ENCODE measurements at places on chromosomes 7 and 10. TPM values are rescaled to one million over a fixed set of nuclear protein-coding genes. Genes with fewer than 3 reads are reported as not detected.

Gene GTF2IRD2
- 37.2 TPM for total RNA-seq

Gene ANKRD7
- not detected for total RNA-seq

DNA sequence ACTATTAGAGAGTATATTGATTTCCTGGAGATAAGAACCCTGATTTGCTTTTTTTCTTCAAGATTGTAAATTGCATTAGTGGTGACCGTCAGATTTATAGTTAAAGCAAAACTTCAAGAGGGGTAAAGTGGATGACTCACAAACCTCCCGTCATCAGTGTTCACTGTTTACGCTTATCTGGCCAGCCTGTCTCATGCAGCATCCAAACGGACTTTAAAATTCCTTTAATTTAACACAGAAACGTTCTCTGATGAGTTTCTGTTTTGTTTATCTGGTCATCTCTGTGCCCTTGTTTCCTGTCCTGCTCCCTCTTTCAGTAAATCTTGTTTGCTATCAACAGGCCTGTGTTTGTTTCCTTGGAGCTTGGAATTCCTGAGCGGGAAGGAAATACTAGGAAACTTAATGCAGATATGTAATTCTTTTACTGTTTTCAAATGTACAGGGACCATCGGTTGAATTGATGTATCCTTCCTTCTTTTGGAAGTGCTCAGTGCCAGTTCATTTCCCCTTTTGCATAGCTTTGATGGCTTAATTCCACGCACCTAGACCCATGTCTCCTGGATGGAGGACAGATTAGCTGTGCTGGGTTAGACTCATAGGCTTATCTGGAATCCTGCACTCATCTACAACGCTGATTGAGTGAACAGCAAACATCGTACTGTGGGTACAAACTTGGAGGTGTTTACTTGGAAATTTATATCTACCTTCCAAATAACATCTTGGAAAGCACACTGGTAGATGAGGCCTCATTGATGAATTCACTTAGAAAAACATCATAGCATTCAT lies 21.3 kb downstream of the PTPRE start:
- no peak overlapping the region for H3K4me3 ChIP-seq
- no peak overlapping the region for H3K27ac ChIP-seq
- no peak for DNase-seq
- H3K36me3 ChIP-seq: no peaks in the 10 kb centered on the region
- H3K4me1 ChIP-seq: peaks cover 7% of the 10 kb centered on the region

GRCh38 chr10:80156216-80156615 lies 23.7 kb downstream of the PLAC9 start:
- H3K36me3 ChIP-seq: peaks cover 28% of the 10 kb centered on the region
- peak overlapping the region; percentile 89 for H3K27ac ChIP-seq
- no peak overlapping the region for H3K4me3 ChIP-seq
- no peak for DNase-seq
- no peaks in the 10 kb centered on the region for H3K27me3 ChIP-seq

Gene GATA3
- not detected for total RNA-seq

DNA sequence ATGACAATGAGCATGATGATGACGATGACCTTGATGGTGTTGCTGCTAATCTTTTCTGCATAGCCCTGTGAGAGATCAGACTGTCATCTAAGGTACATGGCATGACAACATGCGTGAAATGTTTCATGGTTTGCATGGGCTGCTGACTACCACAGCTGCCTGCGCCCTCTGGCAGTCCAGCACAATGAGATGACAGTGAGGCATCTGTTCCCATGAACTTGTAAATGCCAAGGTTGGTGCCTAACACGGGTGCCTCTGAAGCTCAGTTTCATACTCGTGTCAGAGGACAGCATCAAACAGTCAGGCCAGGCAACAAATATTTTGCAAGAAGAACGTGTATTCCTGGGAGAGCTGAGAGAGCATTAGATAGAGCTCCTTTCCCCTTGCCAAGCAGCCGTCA lies 122.0 kb upstream of the PRKCQ start:
- H3K4me3 ChIP-seq: no peak overlapping the region
- no peaks in the 10 kb centered on the region for H3K27me3 ChIP-seq
- no peak overlapping the region for H3K27ac ChIP-seq
- no peak for DNase-seq

DNA sequence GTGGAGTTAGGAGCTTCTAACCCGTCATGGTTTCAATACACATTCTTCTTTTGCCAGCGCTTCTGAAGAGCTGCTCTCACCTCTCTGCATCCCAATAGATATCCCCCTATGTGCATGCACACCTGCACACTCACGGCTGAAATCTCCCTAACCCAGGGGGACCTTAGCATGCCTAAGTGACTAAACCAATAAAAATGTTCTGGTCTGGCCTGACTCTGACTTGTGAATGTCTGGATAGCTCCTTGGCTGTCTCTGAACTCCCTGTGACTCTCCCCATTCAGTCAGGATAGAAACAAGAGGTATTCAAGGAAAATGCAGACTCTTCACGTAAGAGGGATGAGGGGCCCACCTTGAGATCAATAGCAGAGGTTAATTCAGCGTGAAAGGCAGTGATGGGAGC lies 22.4 kb downstream of the PRSS2 start:
- peaks cover 5% of the 10 kb centered on the region for H3K27me3 ChIP-seq
- H3K36me3 ChIP-seq: no peaks in the 10 kb centered on the region
- no peak for DNase-seq
- H3K4me3 ChIP-seq: no peak overlapping the region
- peaks cover 21% of the 10 kb centered on the region for H3K4me1 ChIP-seq

DNA sequence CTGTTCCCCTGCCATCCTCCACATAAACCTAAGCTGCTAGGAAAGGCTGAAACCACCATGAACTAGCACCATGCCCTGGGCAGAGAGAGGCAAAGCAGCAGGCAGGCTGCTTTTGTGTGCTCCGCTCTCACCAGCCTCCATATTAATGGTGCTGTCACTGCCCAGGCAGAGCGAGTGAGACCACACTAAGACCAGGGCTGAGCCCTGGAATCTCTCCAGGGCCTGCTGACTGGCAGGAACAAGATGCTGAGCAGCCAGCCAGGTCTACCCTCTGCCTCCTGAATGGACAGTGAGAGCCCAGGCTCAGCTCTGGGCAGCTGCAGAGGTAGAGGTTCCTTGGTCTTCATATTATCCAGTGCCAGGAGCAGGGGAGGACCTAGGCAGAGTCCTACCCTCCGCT lies 1.6 kb upstream of the CRHR2 start:
- no peak overlapping the region for H3K27ac ChIP-seq
- H3K4me1 ChIP-seq: peaks cover 10% of the 10 kb centered on the region
- no peak overlapping the region for H3K4me3 ChIP-seq

Gene NPFFR1
- total RNA-seq: 0.14 TPM

Gene DIP2C
- 36.8 TPM for total RNA-seq

Gene PLXDC2
- total RNA-seq: 155 TPM

Gene KIAA1549
- 0.95 TPM for total RNA-seq

Gene ANAPC16
- total RNA-seq: 46.7 TPM

DNA sequence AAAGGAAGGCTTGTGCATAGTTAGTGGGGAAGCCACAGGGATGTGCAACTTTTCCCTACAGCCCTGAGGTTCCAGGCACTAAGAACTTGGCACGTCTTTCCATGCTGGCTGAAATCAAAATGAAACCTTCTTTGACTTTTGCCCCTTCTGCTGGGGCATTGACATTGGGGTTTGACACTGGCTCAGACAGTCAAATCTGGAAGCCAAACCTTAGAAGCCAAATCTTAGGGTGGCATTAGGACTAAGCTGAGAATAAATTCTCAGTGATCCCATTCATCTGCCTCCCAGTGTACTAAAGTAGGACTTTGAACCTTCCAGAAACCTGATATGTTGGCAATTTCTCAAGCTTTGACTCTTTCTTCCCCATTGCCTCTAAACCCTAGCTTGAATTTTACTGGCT lies 31.3 kb upstream of the INSYN2A start:
- peaks cover 15% of the 10 kb centered on the region for H3K4me1 ChIP-seq
- no peaks in the 10 kb centered on the region for H3K27me3 ChIP-seq
- peak overlapping the region; percentile 56 for H3K27ac ChIP-seq
- peak overlapping the region; percentile 3 for H3K4me3 ChIP-seq
- no peaks in the 10 kb centered on the region for H3K36me3 ChIP-seq

DNA sequence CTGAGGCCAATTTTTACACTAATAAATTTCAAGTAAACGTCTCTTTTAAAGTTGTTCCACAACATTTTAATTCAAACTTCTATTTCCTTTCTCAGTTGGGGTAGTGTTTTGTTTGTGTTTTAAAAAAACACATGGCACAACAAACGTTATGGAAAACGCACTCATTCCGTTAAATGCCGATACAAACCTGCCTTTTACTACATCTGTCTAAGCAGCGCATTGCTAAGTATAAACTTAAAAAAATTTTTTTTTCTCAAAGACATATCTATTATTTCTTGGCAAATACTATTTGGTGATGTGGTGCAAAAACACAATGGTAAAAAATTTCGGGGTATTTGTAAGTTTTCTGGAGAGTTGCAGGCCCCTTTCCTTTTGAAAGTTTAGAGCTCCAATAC lies 1.4 kb downstream of the SKIDA1 start:
- H3K4me1 ChIP-seq: peaks cover 10% of the 10 kb centered on the region
- no peak for DNase-seq
- peak overlapping the region; percentile 93 for H3K27ac ChIP-seq
- peak overlapping the region; percentile 83 for H3K4me3 ChIP-seq
- H3K36me3 ChIP-seq: no peaks in the 10 kb centered on the region
- H3K27me3 ChIP-seq: no peaks in the 10 kb centered on the region

DNA sequence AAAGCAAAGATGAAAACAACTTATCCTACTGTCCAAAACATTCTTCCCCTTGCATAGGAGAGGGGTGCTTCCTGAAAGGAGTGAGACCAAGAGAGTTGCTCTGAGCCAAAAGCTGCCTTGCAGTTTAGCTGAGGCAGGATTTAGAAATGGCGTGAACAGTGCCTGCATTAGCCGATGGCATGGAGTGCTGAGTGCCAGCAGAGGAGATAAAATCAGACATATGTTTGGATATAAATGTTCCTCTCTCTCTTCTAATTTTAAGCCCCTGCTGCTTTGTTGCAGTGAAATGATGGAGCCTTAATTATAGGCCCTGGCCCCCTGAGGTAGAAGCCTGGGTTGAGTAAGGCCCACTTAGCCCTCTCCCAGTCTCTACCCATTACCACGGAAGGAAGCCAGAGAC lies 7.1 kb downstream of the LRRC4 start:
- H3K27ac ChIP-seq: no peak overlapping the region
- no peak overlapping the region for H3K4me3 ChIP-seq
- H3K36me3 ChIP-seq: peaks cover 11% of the 10 kb centered on the region
- no peaks in the 10 kb centered on the region for H3K27me3 ChIP-seq
- no peaks in the 10 kb centered on the region for H3K4me1 ChIP-seq

DNA sequence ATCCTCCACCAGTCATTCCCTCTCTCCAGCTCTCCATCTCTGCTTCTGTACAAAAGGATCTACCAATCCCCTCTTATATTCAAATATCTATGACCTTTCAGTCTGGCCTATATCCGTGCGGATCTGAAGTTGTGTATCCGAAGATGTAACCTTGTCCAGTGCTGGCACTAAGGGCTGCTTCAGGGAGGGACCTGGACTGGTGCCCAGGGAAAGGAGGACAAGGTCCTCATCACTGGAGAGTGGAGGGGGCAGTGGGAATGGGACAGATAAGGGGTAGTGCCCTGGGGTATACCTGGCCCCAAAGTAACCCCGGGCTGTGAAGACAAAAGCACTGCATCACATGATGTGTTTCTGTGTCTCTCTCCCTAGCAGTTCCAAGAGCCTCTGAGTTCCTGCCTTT lies 1.8 kb downstream of the TMEM225B start:
- H3K27me3 ChIP-seq: no peaks in the 10 kb centered on the region
- no peak overlapping the region for H3K27ac ChIP-seq
- no peak overlapping the region for H3K4me3 ChIP-seq
- no peak for DNase-seq

Gene ASB10
- not detected for total RNA-seq

- no peak for DNase-seq
- no peaks in the 10 kb centered on the region for H3K4me1 ChIP-seq
- H3K27ac ChIP-seq: no peak overlapping the region
- H3K4me3 ChIP-seq: no peak overlapping the region
Observed at GRCh38 chr7:99974681-99975080, 1.1 kb downstream of the AZGP1 start.

DNA sequence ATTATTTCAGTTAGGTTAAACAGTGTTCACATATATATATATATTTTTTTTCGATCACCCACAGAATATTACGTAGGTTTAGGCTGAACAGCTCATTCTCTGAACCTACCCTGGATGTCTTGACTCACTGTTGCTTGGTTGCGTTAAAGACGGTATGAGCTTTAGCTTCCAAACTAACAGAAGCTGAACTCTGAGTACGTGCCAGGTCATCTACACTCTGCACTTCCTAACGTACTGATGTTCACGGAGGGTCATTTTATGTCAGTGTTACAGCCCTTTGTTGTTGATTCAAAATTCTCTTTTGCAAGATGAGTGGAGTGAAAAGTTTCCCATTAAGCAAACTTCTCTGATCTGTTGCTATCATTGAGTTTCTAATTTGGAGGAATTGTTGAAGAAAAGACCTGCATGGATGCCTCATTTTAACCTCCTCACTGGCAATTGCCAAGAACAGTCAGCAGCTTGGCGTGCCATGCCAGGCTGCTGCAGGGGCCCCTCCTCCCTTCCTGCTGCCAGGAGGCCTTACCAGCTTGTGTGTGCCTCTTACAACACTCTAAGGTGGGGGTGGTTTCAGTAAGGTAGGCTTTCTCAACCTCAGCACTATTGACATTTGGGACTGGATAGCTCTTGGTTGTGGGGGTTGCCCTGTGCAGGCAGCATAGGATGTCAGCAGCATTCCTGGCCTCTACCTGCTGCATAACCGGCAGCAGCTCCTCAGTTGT lies 44.3 kb downstream of the INSYN2A start:
- no peak for DNase-seq
- H3K4me3 ChIP-seq: no peak overlapping the region
- H3K27me3 ChIP-seq: no peaks in the 10 kb centered on the region
- H3K36me3 ChIP-seq: no peaks in the 10 kb centered on the region
- peaks cover 3% of the 10 kb centered on the region for H3K4me1 ChIP-seq

Gene UTF1
- total RNA-seq: not detected

GRCh38 chr7:44823255-44823781 lies 24.6 kb downstream of the H2AZ2 start:
- H3K27ac ChIP-seq: no peak overlapping the region
- no peak for DNase-seq
- no peaks in the 10 kb centered on the region for H3K4me1 ChIP-seq
- H3K4me3 ChIP-seq: no peak overlapping the region

Gene TNPO3
- total RNA-seq: 29.5 TPM

- H3K4me1 ChIP-seq: no peaks in the 10 kb centered on the region
- no peak for DNase-seq
- no peak overlapping the region for H3K4me3 ChIP-seq
- no peak overlapping the region for H3K27ac ChIP-seq
- no peaks in the 10 kb centered on the region for H3K27me3 ChIP-seq
Observed at GRCh38 chr10:67612176-67612575, 83.8 kb downstream of the CTNNA3 start.

DNA sequence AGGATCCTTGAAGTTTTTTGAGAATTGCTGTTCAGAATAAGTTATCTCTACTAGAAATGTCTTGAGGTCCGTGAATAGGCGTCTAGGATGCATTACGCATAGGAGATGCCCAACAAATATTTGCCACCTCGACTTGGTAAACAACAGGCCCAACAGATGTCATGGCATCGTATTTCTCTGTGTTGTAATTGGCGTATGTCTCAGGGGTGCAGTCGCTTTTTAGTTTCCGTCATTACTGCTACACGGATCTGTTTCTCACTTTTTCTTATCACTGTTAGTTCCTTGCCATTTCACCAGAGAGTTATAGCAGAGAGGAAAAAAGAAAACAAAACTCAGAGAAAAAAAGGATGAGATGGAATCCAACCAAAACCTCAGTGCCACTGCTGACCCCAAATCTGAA lies 73.0 kb upstream of the SFMBT2 start:
- no peaks in the 10 kb centered on the region for H3K27me3 ChIP-seq
- DNase-seq: no peak
- H3K4me1 ChIP-seq: no peaks in the 10 kb centered on the region
